ENCODE measurements at places on chromosomes 7 and 10.
A peak's percentile ranks its signal among the peaks of the same experiment; 100 is the strongest.

GRCh38 chr7:3955026-3955425 is 654.0 kb downstream of the SDK1 start:
- no peak for DNase-seq

GRCh38 chr7:130440527-130441365 is at the start of gene CEP41:
CEP41 (minus strand) TSS chr7:130441016; CDS start chr7:130440966, 50 bp downstream.
- peak; percentile 96 for DNase-seq

DNA sequence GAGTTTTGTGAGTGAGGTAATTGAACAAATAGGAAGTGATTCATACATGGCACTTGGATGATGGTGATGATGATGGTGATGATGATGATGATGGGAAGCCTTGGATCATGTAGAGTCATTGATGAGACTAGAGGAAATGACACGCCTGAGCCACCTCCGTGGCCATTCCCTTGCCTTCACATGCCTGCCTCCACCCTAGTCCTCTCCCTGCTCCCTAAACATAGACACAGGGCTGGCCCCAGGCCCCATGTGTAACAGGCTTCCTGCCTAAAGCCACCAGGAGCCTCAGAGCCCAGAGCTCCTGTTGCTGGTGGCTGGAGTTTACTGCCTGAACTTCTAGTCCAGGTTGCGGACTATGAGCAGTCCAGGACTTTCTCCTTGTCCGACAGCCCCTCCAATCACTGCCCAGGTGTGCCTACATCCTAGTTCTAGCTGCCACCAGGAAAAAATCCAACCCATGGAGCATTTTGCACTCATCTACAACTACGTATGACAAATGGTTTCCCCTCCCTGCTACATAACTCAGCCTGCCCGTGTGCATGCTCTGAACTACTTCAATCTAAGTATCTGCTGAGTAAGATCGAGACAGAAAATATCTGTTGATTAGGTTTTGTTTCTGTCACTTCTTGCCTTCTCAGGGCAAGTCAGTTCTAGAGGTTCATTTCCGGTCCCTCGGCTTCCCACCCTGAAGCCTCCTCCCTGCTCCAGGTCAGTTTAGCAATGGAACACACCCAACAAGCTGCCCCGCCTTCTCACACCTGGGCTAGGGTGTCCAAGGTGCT is 35.5 kb upstream of the KDM7A start:
- DNase-seq: no peak

DNA sequence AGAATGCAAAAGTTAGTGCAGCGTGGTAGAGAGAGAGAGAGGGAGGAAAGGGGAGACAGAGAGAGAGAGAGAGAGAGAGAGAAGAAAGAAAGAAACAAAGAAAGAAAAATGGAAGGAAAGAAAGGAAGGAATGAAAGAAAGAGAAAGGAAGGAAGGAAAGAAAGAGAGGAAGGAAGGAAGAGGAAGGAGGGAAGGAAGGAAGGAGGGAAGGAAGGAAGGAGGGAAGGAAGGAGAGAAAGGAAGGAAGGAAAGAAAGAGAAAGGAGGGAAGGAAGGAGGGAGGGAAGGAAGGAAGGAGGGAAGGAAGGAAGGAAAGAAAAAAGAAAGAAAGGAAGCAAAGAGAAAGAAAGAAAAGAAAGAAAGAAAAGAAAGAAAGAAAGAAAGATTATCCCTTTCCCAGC is 209.8 kb upstream of the MYO3A start:
- no peak for DNase-seq

DNA sequence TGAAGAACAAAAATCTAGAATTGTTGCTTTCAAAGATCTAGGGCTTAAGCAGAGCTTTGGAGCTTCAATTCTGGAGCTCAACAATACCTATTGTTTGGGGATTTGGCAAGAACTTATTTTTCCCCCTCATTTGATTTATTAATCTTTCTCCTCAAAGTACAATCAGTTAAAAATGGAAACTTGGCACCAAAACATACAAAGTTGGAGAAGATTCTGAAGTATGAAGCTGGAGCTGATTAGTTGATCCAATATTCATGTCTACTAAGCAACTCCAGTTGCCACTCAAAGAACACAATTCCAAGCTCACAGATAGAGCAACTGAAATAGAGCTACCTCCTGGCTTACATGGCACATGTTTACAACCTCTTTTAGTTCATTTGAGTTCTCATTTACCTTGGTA is 3.8 kb downstream of the FAM13C start:
- DNase-seq: no peak

DNA sequence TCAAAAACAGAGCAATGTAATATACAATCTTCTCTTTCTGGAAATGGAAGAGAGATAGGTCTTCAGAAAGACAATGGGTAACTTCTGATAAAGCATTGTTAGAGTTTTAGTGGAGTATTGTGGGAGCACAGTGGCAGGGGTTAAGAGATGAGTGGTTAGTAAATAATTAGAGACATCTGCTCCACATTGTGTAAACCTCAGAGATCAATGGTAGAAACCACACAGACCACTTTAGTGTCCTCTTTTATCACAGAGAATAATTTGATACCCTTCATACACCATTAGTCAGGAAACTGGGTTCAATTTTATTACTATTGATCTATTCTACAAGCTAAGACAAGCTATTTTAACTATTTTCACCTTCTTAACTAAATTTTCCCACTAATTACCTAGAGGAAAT is 35.9 kb upstream of the MAGI2 start:
- DNase-seq: no peak

GRCh38 chr7:91034459-91035368 is 229.5 kb upstream of the FZD1 start:
- DNase-seq: peak; percentile 20

All from fibroblast of skin of left biceps (primary cell).